ENCODE measurements at places on chromosomes 13 and 19. TPM values are rescaled to one million over a fixed set of nuclear protein-coding genes. Genes with fewer than 3 reads are reported as not detected.
A peak's percentile ranks its signal among the peaks of the same experiment; 100 is the strongest.

- DNase-seq = peak; percentile 48
These were observed 1.5 kb downstream of the IFNL4 start for GRCh38 chr19:39246951-39247669.

GRCh38 chr13:112345826-112346172 lies 30.4 kb upstream of the SPACA7 start:
- no peak for DNase-seq

The ALG5 gene
- 42.8 TPM for total RNA-seq

GRCh38 chr13:32384702-32385101 lies 43.2 kb downstream of the N4BP2L1 start:
- DNase-seq = no peak

The ZNF610 gene
- total RNA-seq = 11.4 TPM

The TSPAN16 gene
- not detected for total RNA-seq

DNA sequence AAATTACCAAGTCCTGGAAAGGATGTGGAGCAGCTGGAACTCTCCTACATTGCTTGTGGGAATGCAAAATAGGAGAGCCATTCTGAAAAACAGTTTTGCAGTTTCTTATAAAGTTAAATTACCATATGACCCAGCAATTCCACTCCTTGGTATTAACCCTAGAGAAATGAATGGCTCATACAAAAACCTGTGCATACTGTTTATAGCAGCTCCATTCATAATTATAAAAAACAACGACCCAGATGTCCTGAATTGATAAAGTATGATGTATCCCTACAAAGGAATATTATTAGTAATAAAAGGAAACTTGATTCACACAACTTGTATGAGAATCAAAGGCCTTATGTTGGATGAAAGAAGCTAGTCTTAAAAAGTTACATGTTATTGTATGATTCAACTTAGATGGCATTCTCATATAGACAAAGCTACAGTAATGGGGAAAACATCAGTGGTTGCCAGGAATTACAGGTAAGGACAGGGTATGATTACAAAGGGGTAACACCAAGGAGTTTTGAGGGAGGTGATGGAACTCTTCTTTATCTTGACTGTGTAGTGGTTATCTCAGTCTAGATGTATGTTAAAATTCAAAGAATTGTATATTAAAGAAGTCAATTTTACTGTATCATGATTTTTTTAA lies 35.4 kb downstream of the GPR180 start:
- DNase-seq = no peak

DNA sequence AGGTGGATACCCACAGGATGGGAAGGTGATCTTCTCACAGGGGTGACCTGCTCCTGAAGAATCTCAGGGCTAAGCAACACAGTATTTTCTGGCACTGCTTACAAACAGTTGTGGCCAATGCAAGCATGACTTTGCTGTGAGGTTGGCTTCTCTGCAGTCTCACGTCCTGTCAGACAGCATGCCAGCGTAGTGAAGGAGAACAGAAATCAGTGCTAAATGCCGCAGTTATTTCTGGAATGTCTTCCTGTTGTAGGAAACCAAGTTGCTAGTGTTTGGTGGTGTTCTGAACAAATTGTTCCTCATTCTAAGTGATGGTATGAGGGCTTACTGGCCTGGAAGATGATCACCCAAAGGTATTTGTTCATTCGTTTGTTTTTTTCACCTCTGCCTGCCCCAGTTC lies 320.1 kb downstream of the MTUS2 start:
- no peak for DNase-seq

DNA sequence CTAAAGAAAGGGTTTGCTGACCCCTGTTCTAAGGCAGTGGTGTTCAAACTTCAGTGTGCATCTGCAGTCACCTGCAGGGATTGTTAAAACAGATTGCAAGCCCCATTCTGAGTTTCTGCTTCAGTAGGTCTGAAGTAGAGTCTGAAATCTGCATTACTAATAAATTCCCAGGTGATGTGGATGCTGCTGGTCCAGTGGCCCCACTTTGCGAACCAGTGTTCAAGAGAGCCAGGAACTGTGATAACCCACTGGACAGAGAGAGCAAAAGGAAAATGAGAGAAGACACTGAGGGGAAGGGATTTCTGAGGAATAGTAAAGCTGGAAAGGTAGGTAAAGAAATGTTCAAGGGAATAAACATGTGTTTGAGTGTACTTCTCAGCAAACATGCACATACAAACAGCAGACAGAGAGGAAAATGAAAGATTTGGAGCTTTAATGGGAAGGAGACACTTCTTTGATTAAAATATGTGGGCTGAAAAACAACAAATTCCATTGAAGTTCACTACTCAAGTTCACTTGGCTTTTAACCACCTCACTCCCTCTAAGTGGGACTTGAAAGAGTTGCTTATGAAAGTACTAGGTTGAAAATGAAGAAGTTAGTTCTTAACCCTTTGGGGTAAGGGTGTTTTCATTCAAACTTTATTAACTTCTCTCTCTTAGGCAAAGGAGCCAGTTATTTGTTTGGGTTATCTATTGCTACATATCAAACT lies 26.4 kb upstream of the FAM216B start:
- DNase-seq = no peak

DNA sequence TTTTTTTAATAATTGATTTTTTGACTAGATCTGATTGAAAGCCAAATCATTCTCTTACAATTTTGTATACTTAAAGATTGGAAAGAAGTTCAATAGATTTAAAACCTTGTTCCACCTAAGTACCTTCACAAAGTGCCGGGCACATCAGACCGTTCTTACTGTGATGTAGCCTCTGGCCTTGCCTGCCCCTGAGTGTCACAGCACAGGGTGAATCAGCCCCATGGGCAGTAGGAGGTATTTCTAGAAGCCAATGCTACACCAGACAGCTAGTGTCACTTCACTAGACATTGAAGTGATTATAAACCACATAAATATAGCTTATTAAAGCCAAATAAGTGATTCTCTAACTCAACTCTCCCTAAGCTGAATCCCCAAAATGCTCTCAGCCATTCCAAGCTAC lies 131.3 kb downstream of the LACC1 start:
- DNase-seq = no peak

The B3GNT8 gene
- 0.50 TPM for total RNA-seq

DNA sequence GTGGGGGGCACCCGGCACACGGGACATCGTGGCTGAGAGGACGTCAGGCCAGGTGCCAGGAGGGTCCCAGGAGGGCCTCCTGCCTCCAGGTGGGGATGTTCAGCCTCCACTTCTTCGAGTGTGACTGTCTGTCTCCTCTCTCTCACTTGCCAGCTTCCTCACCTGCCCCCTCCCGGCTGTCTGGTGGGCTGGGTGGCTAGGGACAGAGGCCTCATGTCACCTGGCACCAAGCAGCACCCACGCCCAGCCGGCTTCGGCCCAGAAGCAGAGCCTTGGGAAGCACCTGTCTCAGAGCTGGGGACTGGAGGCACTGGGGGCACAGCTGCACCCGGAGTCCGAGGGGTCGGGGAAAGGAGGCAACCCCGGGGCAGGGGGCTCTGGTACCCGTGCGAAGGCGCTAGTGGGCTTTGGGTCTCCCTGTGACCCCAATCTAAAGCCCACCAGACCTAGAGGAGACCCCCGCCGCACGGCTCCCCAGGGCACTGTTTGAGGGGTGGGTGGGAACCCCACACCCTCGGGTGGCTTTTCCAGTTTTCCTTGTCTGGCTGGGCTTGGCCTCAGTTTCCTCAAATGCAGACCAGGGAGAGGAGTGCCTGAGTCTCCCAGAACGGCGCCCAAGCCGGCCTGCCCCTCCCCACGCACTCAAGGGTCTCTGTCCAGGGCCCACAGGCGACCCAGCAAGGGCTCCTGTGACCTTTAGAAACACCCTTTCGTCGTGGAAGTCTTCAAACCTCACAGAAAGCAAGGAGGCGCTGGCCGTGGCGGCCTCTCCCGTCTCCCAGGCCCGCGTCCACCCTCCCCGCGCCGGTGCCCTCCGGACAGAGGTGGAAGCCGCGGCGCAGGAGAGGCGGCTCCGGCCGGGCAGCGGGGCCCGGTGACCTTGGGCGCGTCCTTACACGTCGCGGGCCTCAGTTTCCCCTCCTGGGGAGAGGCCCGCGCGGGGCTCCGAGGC lies 664 bp upstream of the HCN2 start:
- DNase-seq = no peak

GRCh38 chr19:12287958-12288500 lies 6.7 kb downstream of the ZNF44 start:
- DNase-seq = no peak

DNA sequence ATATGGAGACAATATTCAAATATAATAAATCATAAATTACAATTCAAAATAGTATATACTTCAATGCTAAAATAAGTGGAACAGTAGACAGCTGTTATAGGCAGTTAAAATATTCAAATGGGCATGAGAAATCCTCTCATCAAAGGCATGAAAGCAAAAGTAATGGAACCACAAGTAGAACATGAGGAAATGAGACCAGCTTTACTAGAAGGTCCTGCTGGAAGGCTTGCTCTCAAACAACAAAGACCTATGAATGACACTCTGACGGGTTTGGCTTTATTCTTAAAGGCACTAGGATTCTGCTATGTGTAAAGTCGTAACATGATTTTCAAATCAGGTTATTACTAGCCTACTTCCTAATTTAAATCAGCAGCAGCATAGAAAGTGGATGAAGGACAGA lies 148.1 kb downstream of the VWA8 start:
- no peak for DNase-seq

DNA sequence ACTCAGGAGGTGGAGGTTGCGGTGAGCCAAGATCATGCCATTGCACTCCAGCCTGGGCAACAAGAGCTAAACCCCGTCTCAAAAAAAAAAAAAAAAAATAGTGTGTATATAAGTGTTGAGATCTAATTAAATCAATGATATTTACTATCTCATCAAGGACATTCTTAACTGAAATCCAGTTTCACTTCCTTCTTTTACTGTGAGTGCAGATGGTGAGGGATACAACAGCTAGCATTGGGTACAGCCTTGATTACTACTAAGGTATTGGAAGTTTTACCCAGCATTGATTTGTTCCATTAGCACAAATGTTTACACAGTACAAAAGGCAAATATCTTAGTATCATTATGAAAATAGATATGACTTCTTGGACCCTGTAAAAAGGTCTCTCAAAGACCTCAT lies 546.6 kb downstream of the KCTD12 start:
- DNase-seq = no peak

The GIPR gene
- 0.30 TPM for total RNA-seq

DNA sequence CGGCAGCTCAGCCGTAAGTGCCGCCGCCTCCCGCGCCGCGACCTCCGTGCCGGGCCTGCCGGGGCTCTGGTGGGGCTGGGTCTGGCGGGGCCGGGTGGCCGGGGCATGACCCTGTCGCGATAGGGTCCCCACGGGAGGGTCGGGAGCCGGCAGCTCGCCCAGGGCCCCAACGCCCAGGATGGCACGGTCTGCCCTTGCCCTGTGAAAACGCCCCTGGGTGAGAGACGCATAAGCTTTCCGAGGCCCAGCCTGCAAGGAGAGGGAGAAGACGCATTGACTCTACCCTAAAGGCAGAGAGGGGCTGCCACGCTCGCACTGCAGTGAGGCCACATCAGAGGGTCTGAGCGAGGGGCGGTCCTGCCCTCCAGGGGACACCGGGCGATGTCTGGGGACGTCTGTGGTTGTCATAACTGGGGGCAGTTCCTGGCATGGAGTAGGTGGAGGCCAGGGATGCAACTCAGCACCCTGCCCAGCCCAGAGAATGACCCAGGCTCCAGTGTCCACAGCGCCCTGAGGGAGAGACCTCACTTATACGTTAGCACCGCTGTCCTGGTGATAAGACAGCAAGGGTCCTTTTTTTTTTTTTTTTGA lies 539 bp downstream of the ZNF554 start:
- no peak for DNase-seq

The KCNN4 gene
- total RNA-seq = 0.83 TPM

GRCh38 chr13:41216160-41216559 lies 21.8 kb upstream of the KBTBD7 start:
- no peak for DNase-seq

The OR7D2 gene
- not detected for total RNA-seq

The C13orf42 gene
- total RNA-seq = 0.06 TPM

DNA sequence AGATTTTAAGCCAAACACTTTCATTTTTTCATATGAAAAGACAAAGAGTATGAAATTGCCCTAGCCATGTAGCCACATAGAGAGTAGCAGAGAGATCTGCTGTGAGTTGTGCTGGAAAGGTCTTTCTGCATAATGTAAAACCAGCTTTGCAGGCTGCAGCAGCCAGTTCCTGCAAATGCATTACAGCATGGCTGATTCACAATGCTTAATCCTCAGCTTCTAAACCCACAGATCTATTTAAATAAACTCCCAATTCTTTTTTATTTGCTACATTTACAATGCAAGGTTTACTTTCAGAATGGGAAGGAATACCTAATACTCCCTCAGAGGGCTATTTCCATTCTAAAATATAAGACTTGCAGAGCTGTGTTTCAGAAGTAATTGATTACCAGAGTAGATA lies 185.6 kb upstream of the STARD13 start:
- no peak for DNase-seq

The IZUMO4 gene
- total RNA-seq = 7.2 TPM

GRCh38 chr13:90868321-90868920 lies 479.1 kb upstream of the MIR17HG start:
- DNase-seq = peak; percentile 72

The LRRC8E gene
- total RNA-seq = 0.40 TPM

The YJEFN3 gene
- total RNA-seq = 9.2 TPM

GRCh38 chr19:41112728-41113290 lies 1.4 kb upstream of the CYP2F1 start:
- no peak for DNase-seq

The PLPPR3 gene
- total RNA-seq = 29.3 TPM

- DNase-seq = no peak
These were observed 142.2 kb downstream of the MZT1 start for GRCh38 chr13:72585254-72585653.

GRCh38 chr19:7529610-7530490 lies 5.7 kb upstream of the PNPLA6 start:
- no peak for DNase-seq

The ZNF573 gene
- total RNA-seq = 27.3 TPM

DNA sequence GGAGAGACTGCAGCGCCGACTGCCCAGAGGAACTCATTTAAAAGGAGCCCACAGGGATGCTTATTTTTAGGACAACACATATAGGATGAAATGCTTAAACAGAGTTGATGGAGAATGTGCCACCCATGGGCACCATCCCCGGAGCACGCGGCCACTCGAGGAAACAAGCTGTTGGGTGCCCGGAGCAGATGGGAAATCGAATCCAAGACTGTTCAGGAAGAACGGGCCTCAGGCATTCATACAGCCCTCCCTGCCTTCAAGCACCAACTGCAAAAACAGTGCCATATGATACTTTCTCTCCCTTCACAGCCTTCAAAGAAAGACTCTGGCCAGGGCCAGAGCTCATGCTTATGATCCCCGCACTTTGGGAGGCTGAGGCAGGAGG lies 40.2 kb downstream of the RAB20 start:
- no peak for DNase-seq

The SYT5 gene
- 11.5 TPM for total RNA-seq

- peak; percentile 55 for DNase-seq
These were observed 27.8 kb downstream of the CARM1 start for GRCh38 chr19:10899151-10899653.

All from spinal cord (tissue), 10 donors.